Renal cortex interstitium (tissue), 15 donors: ENCODE measurements at places on chromosomes 3 and 15. TPM values are rescaled to one million over a fixed set of nuclear protein-coding genes. Genes with fewer than 3 reads are reported as not detected.

Gene PLA2G4F
- polyA plus RNA-seq, result 24.2 TPM

Gene DOCK3
- 1.4 TPM for polyA plus RNA-seq

Gene MST1
- 199 TPM for polyA plus RNA-seq

Gene SEMA3G
- 24.5 TPM for polyA plus RNA-seq

Gene ADPRH
- 7.5 TPM for polyA plus RNA-seq

Gene ARRDC4
- polyA plus RNA-seq, result 34.2 TPM

Gene HACD3
- polyA plus RNA-seq, result 165 TPM

Gene ASB14
- polyA plus RNA-seq, result 0.68 TPM

Gene FAH
- polyA plus RNA-seq, result 39.1 TPM
